Activated CD4-positive, alpha-beta T cell treated with anti-CD3 and anti-CD28 coated beads for 1 hour (primary cell): ENCODE measurements at places on chromosomes 12 and 14.

- DNase-seq = peak; percentile 38
These were observed 57.1 kb downstream of the ATG14 start for GRCh38 chr14:55354500-55354899.

DNA sequence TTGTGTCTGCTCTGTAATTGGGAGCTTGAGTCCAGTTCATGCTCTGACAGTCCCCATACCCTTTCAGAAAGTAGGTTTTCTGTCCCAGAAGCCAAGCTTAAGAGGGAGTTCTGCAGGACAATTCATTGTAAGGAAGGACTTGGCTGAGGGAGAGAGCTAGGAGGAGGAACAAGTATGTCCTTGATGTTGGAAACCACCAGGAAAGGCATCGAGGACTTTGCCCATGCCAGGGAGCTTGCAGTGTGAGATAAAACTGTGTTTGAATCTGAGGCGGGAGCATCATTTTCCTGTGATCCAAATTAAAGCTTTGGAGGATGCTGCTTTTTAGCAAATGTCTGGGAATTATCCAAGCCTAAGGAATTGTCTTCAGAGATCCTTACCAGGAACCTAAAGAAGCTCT lies 175.3 kb downstream of the EMP1 start:
- no peak for DNase-seq

DNA sequence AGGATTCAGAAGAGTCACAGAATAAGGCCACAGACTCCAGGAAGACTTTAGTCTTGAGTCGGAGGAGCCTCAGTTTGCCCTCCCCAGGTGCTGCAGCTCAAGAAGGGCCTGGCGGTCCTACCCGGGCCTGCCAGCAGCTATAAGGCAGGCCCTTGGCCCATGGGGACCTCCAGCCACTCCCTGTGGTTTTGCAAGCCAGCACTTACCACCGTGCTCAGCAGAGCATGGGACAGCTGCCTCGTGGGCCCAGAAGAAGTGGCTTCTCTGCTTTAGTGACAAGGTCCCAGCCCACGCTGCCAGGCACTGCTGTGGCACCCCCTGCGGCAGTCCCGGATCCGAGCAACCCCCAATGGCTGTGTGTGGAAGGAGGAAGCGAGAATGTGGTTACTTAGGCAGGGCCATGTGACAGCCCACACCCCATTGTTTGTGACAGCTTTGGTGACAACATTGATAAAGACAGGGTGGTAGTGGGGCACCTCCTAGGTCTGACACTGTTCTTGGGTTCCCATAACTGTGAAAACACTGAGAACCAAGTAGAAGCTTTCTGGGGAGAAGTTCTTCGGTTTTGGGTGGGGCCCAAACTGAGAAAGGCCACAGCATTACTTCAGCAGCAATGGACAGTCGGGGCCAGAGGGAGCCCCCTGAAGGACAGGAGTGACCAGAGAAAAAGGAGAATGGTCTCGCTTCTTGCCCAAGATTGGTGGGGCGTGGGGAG lies at the start of gene SELPLG:
Gene SELPLG, minus strand, starts transcription at position 361 of the 715 bp plus-strand sequence. CDS start 9,587 bp downstream, outside the sequence.
- peak; percentile 65 for DNase-seq

GRCh38 chr12:112599871-112600270 lies 181.1 kb downstream of the PTPN11 start:
- DNase-seq = no peak

DNA sequence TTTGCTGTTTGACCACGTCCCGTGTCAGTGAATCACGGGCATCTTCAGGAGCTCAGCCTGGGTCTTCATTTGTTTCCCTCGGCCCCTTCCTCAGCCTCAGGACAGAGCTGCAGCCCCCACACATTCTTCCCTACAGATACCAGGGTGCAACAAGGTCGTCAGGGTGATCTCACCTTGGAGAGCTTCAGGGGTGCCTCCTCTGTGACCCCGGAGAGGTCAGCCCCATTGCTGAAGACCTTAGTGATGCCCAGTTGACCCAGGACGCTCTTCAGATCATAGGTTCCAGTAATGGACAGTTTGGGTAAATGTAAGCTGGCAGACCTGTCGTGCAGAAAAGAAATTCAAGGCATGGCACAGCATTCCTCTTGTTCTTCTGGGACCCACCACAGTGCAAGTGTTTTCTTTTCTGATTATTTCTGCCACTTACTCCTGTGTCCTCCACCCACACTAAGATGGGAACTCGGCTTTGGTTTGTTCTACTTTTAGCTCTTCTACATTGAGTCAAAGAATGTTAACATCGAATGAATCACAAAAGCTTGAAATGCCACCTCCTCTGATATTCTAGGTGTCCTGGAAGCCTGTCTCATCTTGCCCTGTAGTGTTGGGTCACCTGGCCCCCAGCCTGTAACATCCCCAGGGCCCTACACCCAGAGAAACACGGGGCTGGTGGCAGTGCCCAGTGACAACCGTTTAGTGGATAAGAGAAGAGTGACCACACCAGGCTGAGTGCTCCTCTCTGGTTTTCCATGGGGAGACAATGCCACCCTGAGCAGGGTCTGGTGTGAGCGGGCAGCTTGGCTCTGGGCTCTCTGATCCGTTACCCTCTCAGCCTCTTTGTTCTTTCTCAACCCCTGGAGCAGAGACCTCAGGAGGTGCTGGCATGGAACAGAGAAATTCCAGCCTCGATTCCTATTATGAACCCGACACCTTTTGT lies 8.8 kb downstream of the SERPINA1 start:
- no peak for DNase-seq

GRCh38 chr12:2224961-2225360 lies 172.2 kb downstream of the CACNA1C start:
- DNase-seq = no peak

- DNase-seq = no peak
These were observed 99.9 kb upstream of the MAP1LC3B2 start for GRCh38 chr12:116459011-116459875.

DNA sequence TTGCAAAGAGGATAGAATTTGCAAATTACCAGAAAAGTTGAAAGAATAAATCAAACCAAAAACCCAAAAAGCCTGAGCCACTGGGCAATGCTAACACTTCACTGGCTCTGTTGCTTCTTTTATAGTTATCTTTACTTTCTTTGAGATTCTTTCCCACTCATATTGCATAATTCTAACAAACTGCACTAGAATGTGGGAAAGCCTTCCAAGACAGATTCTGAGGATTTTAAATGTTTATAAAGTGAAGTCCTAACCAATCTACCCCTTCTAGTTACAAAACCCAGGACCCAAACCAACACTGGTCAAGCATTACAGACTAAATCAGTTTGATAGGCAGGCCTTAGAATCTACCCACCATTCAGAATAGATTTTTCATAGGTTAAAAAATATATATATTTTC lies 150.9 kb downstream of the MED13L start:
- no peak for DNase-seq

DNA sequence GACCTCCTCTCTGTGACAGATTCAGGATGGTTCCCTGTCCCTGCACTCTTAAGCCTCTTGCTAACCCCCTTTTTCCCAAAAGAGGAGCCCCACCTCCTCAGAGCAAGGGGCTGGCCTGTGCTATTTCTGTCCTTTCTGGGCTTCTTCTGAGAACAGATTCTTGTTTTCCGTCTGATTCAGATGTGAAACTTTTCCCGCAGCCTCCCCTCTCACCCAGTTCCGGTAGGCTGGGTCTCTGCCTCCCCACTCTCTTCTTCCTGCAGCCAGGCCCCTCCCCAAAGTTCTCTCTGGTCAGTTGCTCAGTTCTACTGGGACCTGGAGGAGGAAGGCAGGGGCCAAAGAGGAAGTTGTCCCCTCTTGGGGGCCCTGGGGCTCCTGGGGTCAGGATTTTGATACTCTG lies 11.8 kb downstream of the PDE1B start:
- no peak for DNase-seq

GRCh38 chr12:80979816-80980215 lies 42.1 kb upstream of the LIN7A start:
- no peak for DNase-seq

GRCh38 chr12:124395986-124396385 lies 101.1 kb downstream of the RFLNA start:
- no peak for DNase-seq

DNA sequence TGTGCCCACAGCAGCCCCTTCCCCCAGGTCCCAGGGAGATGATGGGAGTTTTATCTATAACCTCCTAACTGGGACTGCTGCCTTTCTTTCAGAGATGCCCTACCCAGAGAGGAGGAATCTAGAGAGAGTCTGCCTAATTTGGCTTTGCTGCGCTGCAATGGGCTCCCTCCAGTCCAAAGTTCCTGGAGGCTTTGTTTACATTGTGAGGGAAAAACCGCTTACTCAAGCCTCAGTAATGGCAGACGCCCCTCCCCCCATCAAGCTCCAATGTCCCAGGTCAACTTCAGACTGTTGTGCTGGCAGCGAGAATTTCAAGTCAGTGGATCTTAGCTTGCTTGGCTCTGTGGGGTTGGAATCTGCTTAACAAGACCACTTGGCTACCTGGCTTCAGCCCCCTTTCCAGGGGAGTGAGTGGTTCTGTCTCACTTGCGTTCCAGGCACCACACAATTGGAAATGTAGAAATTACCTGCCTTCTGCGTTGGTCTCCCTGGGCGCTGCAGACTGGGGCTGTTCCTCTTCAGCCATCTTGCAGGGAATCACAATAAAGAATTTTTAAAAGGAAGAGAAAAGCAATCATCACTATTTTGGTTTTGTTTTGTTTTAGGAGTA lies 262.5 kb downstream of the FOXG1 start:
- DNase-seq = no peak

DNA sequence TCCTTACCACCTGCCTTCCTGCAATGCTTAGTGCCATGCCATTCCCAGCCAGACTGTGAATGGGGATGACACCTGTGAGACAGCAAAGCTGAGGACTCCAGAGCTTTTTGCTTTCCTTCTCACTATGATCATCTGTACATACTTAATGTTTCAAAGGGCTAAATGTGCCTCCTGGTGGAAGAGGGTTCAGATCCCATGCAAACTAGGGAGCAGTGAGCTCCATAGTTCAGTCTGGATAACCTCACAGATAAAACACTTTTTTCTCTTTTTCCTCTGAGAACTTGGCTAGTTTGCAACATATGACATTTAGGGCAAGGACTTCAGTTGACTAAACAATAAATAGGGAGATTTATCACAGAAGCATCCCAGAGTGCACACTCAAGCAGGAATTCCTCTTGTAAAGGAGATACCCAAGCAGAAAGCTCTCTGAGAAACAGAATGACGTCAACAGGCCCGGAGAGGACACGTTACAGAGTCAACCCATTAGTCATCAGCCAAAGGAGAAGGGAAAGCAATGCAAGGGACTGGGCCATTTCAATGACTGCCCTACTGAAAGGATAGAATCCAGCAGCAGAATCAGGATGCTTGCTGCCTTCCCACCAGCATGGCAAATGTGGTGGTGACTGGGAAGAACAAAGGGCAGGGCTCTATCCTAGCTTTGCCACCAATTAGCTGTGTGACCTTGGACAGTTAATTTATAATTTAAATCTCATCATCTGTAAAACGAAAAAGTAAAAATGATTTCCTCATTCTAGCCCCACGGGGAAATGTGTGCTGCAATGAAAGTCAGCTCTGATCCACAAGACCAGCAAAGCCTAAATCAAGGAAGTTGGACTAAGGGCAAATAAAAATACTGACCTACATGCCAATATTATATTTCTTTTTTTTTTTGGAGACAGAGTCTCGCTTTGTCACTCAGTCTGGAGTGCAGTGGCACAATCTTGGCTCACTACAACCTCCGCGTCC lies 80.8 kb upstream of the ACTN1 start:
- DNase-seq = no peak

- no peak for DNase-seq
These were observed 37.3 kb upstream of the CSRP2 start for GRCh38 chr12:76916170-76916540.

DNA sequence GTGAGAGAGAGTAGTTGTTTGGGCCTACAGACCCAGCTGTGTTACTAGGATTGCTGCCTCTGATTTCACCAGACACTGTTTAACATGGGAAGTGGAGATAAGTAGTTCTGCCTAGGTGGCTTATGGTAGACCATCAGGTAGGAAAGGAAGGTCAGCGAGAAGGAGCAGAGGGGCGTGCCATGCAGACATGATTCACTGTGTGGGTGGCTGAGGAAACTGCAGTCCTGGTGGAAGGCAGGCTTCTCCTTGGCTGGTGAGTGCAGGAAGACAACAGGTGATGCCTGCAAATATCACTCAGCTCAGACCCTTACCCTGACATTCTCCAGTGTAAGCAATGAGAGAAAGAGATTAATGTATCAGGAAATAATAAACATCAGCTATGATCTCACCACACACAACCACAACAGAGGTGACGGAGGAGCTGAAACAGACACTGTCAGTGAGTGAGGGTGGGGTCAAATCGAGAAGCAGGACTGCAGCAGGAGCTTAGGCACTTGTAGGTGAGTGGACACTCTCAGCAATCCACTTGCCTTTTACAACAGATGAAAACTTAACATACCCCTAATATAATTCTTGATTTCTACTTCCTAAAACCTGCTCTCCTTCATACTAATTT lies 2.1 kb upstream of the PRR4 start:
- DNase-seq = no peak

- DNase-seq = no peak
These were observed 3.6 kb upstream of the TNFRSF1A start for GRCh38 chr12:6345319-6346091.

DNA sequence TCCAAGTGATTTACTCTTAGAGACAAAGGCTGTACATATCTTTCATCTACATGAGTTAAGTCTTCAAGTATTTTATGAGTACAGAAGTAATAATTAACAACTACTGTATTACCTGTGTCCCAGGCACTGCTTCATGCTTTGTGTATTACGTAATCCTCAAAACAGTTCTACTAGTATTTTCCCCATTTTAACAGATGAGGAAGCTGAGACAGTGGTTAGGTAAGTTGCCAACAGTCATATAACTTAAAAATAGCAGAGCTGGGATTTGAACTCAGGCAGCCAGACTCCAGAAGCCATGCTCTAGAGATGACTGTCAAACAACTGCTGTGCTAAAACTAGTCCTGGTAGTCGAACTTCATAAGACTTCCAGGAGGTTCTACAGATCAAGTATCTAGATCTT lies 10.7 kb downstream of the TRMT5 start:
- no peak for DNase-seq

DNA sequence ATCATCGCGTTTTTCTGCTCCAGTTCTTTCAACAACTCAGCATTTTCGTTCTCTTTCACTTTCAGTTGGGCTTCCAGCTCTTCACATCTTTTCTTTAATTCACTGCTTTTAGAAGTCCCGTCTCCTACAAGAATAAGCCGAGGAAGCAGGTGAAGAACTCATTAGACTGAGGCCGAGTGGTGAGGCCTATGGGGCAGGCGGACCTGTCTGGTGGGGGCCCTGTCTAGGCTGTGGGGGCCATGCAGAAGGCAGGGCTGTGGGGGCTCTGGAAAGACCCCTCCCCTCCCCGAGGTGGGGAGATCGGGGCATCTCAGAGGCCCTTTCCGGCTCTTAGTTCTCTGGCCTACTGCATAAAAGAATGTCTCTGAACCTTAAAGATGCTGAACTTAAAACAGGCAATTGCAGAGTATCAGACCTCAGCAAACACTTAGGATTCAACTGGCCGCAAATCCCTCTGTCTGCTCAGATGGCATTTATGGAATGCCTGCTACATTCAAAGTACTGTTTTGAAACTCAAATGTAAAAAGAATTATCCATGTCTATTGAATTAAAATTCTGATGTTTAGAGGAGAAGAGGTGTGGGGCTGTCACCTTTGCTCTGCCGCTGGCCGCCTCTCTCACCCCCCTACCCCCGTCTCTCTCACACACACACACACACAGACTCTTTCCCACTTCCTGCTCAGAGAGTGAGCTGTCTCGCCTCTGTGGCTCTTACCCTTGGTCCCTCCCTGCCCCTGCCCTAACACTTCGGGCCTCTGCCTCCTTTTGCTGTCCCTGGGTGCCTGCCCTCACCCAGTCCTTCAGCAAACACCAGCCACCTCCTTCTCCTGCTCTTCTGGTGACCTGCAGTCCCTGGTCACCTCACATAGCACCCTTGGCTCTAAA lies 34.7 kb downstream of the CCDC92 start:
- DNase-seq = no peak

GRCh38 chr12:98146487-98146886 lies 368.9 kb upstream of the TMPO start:
- no peak for DNase-seq

GRCh38 chr12:52395761-52396434 lies 10.2 kb downstream of the KRT82 start:
- no peak for DNase-seq
